Testis (tissue), 5 donors: ENCODE measurements at places on chromosomes 3 and 15.
A peak's percentile ranks its signal among the peaks of the same experiment; 100 is the strongest.

GRCh38 chr3:172675441-172676193 lies 35.2 kb downstream of the NCEH1 start:
- no peak for DNase-seq

DNA sequence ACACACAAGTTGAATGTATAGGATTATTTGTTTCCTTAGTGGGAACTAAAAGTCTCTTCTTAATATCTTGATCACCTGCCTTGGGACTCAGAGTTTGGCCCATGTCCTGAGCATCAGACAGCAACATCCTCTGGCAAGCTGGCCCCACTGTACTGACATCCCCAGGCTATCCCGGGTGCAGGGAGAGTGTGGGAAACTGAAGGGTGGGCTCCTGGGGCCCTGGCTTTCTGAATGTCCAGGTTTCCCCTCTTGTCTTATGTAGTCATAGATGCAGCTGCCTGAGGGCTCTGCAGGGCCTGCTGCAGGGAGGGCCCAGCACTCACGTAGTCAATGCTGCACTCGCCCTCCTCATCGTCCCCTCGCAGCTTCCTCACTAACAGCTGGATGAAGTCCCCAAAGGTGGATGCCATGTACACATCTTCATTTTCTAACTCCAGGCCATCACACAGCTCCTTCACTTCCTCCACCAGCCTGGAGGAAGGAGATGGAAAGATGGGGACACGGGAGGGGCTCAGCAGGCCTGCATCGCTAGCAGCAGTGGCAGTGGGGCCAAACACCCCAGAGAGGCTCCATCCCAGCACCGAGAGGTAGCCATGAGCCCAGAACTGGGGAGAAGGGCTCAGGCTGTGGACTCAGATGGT lies 42.8 kb downstream of the ALDH1L1 start:
- DNase-seq = no peak

GRCh38 chr3:55884491-55885285 lies 397.6 kb upstream of the WNT5A start:
- DNase-seq = no peak

GRCh38 chr3:45986303-45986982 lies 9.2 kb downstream of the FYCO1 start:
- DNase-seq = no peak

DNA sequence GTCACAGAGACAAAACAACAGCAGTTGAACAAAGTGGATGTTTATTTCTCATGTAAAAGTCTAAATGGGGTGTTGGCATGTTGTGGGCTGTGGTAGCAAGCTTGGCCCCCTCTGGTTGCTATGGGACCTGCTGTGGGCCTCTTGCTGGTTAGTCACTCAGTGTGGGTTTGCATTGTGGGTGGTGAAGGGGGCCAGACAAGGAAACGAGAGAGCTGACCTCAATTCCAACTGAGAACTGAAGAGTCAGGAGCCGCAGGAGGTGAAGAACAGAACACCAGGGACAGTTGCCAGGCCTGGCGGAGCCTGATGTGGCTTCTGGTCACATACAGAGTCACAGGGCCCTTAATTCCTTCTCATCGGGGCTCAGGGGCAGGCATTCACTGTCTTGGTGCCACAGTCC lies 1.9 kb upstream of the ADPGK start:
- DNase-seq = peak; percentile 40

- no peak for DNase-seq
Observed at GRCh38 chr15:26191193-26191592, 328.1 kb upstream of the ATP10A start.

- no peak for DNase-seq
Observed at GRCh38 chr3:20668411-20668810, 482.4 kb upstream of the SGO1 start.

DNA sequence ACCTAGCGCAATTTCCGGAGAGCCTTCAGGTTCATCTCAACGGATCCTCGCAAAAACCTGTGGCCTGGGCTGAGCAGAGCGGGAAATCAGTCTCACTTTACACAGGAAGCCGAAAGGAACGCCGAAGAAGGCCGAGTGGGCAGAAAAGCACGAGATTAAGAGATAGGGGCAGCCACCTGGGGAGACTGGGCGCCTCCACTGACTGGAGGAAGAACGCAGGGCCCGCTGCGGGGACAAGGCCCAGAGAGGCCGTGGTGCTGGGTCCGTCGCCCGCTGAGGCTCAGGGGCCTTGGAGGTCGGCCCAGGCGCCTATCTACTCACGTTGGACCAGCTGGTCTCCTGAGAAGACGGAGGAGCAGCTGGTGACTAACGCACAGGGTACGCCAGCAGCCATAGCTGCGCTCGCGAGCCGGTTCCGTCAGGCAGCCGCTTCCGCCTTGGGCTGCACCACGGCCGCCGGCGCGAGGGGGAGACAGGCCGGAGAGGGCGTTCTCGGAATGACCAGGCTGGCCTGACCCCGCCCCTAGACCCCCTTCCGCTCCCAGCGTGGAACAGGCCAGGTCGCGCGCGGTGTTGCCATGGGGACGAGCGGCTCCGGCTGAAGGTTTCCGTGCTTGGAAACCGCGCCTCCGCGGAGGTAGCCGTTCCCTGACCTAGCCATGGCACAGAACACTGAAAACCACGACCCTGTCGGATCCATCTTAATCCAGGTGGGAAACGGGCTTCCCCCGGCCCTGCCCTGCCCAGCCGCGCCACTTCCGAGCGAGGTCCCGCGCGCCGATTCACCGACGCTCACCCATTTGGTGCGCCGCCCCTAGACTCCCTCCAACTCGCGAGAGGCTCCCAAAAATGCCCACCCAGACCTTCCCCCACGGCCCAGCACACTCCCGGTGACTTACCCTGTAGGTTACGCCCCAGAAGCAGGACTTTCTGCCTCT lies at the start of the genes AAGAB and IQCH:
TSS of gene AAGAB (minus strand) at position 424 of the 938 bp plus-strand sequence. CDS start at position 394, 30 bp downstream.
TSS of gene IQCH (plus strand) at position 549 of the 938 bp plus-strand sequence. CDS start at position 660, 111 bp downstream.
- DNase-seq = peak; percentile 96

DNA sequence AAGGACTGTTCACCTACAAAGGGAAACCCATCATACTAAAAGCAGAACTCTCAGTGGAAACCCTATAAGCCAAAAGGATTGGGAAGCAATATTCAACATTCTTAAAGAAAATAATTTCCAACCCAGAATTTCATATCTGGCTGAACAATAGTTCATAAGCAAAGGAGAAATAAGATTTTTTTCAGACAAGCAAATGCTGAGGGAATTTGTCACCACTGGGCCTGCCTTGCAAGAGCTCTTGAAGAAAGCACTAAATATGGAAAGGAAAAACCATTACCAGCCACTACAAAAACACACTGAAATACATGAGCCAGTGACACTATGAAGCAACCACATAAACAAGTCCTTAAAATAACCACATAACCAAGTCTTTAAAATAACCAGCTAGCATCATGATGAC lies 28.9 kb upstream of the DCBLD2 start:
- DNase-seq = no peak

- DNase-seq = no peak
Observed at GRCh38 chr3:46628901-46629369, 16.6 kb downstream of the FAM240A start.

DNA sequence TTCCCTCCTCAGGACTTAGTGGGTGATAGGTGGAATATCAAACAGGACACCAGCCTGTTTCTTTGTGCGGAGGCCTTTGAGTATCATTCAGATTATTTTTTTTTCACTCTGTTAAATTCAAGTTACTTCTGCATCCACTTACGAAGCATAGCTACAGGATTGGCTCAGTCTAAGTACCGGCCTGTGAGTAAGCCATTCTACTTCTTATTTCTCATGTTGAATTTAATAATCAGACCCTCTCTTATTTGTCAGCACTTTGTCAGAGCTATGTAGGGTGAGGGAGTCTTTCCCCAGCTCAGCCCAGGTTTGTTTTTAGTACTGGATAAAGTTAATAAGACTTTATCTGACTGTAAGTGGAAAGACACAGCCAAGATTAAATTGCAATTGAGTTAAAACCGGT lies 54.7 kb downstream of the ITPR1 start:
- DNase-seq = no peak

DNA sequence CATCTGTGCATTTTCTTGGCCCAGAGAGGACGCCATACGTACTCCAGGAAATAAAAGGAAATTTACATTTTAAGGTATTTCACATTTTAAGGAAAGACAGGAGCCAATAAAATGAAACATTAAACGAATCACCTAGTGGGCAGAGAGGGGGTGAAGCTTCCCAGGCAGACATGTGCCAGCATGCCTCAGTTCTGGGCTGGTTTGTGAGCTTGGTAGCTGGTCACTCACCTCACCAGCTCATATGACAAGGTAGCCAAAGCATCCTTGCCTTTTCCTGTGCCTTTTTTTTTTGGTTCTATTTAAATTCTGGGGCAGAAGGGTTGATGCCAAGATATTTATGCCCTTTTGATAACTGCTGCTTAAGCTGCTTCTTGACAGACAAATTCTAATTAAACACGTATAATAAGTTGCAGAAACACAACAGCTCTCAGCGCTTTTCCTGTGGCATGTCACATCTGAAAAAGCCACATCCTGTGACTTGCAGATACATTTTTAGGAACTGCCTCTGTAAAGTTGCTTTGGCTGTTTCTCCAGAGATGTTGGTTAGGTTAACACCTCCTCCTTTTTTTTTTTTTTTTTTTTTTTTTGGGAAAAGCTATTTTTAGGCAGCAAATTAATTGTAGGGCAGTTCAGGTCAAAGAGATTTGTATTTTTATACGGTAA lies 218.6 kb downstream of the PDCD6IP start:
- DNase-seq = no peak

DNA sequence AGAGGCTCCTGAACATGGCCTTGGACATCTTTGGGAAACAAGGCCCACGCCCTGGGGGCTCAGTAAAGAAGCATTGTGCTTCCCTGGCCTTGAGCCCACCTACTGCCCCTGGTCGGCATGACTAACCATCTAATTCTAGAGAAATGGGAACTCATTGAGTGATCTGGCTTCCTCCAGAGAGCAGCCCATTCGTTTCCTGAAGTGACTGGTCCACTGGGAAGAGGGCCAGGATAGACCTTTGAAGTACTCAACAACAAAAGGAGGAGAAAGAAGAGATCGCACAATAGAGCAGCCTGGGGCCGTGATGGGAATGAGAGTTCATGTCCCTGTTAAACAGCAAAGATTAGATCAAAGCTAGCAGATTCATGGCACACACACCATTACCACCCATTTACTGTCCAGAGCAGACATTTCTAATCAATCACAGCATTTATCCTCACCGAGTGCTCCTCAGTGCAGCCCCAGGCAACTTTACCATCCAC lies 514.4 kb upstream of the PROK2 start:
- no peak for DNase-seq

GRCh38 chr15:64251121-64251520 lies 88.3 kb upstream of the PPIB start:
- DNase-seq = no peak

- no peak for DNase-seq
Observed at GRCh38 chr3:53940623-53941022, 49.0 kb upstream of the SELENOK start.

- DNase-seq = no peak
Observed at GRCh38 chr3:195405651-195406050, 37.2 kb downstream of the ACAP2 start.
